Central memory CD8-positive, alpha-beta T cell (primary cell): ENCODE measurements at places on chromosomes 3 and 15.

DNA sequence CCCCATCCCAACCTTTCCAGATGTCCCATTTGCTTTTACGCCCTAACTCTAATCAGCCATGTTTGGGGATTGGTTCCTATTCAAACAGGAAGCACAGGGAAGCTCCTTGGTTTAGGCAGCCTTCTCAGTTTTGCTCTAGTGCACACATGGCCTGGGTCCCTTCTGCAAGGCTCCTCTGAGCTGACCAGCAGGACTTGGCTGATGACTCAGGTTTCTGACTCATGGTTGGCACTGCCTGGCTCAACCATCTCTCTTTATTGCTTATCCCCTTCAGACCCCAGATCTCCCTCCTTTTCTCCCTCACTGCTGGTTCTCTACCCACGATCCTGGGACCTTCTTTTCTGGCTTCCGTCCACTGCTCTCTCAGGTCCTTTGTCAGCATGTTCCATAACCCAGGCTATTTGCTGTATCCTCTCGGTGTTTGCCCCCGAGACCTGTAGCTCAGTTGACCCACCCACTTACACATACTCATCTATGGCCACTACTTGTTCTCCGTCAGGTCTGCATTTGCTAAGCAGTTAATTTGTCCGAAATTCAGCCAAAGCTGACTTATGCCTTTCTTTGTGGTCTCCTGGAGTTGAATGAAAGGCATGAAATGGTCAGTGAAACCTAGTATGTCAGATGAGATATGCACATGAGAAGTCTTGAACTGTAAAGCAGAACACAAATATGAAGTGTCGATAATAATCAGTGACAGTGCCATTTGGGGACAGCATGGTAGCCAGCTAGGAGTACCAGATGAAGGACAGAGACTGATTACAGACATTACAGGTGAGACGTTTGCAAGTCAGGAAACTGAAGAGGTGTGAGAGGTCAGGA lies 323.5 kb upstream of the ROPN1 start:
- no peak for DNase-seq

- DNase-seq: no peak
Measured at GRCh38 chr15:40768521-40769273, 1.1 kb upstream of the C15orf62 start.

DNA sequence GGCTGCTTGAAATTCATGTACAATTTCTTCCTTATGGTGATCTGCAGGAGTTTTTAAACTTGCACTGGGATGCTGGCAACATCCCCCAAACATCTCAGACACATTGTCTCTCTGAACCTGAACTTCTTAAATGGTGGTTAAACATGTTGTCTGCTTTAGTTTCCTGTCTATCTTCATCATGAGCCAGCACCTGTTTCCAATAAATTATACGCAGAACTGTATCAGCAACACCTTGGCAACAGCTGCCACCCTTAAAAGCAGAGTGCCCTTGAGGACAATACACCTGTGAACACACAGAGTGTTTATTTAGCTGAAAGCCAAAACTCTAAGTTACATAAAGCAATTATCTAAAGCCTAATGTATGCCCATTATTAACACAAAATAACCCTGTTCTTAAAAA lies 242.9 kb downstream of the WNT5A start:
- no peak for DNase-seq

DNA sequence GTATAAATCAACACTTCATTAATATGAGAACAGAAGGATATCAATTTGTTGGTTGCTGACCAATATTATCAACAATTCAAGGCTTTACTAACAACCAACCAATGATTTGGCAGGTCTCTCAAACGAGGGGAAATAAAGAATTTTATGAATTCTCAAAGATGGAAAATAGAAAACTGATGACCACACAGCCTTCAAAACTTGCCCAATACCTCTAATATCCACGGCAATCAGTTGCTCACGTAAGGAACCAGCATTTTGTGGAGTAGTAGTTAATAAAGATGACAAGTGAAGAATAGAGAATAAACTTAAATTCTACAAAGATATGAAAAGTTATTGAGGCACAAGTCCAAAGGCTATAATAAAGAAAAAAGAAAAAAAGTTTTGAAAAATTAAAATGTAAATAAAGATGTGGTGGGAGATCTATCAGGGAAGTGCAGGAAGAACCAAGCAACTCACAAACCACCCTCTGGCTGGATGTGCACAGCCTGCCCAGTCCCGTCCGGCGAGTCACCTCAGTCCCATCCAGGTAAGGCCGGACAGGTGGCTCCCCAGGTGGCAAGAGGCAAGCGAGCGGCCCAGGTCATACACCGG lies 808 bp downstream of the GK5 start:
- DNase-seq: no peak
